ENCODE measurements at places on chromosomes 6 and 20.
A peak's percentile ranks its signal among the peaks of the same experiment; 100 is the strongest.

DNA sequence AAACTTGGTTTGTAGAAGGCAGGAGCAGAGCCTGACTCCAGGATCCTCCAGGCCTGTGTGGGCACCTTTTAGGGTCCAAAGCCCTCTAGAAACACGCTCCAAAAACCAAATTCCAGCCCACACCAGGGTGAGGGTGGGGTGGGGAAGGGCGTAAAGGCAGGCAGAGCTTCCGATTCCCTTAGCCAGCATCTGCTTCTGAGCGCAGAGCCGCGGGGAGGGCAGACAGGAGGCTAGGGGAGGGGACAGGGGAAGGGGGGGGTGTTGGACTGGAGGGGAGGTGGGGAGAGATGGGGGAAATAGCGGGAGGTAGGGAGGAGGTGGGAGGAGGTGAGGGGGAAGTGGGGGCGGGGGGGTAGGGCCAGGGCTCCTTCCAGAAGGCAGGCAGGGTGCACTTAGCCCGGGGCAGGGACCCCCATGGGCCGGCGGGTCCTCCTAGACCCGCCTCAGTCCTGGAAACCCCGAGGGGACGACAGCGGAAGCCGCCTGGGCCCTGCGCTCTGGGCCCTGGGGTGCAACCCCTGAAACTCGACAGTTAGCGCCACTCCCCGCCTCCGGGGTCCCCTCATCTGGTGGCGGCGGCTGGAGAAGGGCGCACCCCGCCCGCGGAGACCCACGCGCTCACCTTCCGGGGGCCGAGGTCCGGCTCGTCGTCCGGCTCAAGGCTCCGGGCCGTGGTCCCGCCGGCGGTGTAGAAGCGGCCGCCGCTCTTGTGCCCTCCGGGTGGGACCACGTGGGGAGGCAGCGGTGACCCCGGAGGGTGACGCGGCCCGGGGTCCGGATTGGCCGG is 22.0 kb upstream of the FRMD1 start:
- DNase-seq = no peak

GRCh38 chr6:94131271-94131670 is 711.9 kb upstream of the EPHA7 start:
- DNase-seq = no peak

DNA sequence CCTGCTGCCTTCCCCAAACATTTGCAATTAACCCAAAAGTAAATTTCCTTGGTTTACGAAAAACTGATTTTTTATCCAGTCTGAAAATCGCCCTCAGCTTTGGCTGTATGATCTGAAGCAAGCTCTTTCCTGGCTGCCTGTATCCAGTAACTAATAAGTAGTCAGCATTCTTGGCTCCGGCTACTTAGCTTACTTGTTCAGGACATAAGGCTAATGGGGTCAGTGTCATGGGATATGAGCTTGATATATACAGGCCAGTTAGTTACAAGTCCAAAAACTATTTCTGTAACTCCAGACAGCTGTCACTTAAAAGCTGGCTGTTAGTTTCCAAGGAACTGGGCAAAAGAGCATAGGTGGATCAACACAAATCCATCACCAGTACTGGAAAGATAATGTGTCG is 56.2 kb downstream of the KHDC1L start:
- no peak for DNase-seq

DNA sequence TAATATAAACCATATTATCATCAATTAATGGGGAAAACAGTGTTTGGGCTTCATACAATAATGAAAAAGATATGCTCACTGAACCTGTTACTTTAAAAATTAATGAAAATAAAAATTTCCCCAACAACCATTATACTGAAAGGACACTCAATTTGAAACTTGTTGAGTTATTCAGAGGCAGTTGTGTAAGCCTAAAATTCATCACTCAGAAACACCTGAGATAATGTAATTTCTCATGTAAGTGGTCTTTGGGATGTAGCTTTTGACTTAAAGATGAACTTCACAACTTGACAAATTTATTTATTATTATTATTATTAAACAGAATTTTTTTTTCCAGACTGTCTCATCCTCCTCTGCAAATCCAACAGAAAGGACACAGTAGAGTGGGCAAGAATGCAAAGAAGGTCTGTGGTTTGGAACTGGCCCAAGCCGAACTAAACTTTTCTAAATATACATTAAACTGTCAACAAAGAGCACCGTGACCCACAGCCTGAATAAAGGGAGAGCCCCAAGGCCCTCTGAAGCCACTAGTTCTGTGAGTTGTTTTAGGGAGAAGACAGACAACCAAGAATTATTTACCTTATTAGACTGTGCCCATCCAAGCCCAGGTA is 32.2 kb upstream of the HEY2 start:
- no peak for DNase-seq

DNA sequence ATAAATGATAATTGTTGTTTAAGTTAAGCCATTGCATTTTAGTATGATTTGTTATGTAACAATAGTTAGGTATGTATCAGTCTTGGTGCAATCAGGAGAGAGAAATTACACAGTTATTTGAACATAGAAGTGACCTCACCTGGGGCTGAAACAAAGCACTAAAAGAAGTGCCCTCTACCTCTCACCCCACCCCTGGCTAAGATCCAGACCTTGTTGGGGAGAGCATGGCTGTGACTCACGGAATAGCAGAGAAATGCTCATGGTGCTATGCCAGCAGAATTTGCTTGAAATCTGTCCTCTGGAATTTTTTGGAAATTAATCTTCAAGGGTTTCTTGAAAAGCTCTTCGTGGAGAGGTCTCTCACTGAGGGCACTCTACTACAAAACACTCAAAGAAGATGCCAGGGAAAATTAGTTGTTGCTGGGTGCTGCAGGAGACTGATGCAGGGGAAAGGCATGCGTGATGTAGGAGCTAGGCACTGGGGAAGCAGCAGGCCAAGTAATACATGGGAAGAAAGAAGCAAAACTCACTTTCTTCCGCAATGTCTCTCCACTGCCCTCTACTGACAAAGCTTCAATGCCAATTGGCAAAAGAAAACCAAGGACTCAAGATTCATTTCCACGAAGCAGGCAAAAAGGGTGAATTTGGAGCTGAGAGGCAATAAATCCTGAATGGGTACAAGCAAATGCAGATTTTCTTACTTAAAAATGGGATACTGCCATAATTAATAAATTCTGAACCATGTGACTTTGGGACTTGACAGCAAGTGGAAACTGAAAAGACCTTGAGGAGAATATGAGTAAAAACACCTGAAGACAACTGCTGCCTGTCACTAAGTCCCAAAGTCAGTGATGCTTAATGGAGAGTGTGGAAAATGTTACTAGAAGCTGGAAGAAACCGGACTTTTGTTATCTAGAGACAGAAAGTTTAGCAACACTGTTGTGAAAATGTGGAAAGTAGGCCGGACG is 136.3 kb upstream of the ZNF184 start:
- no peak for DNase-seq

- no peak for DNase-seq
Measured at GRCh38 chr20:11754451-11754850, 163.2 kb upstream of the BTBD3 start.

- no peak for DNase-seq
Measured at GRCh38 chr6:45605971-45606370, 228.2 kb upstream of the SUPT3H start.

DNA sequence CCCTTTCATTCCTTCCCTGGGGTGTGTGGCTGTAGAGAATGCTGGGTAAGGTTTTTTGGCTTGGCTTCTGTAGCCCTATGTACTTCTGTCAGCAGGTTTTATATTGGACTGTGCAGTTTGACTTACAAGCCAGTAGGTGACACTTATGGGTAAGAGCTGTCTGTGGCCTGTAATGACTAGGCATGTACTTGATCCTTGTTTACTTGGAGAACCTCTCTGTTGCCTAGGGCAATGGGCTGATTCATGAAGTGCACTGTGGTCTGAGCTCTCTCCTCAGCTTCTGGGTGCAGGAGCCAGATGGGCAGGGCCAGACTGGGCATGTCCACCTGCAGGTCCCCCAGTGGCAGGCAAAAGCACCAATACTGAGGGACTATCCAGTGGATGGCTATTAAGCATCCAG is 544.6 kb downstream of the ADGRB3 start:
- no peak for DNase-seq

GRCh38 chr6:88843040-88843439 is 120.4 kb downstream of the RNGTT start:
- no peak for DNase-seq

GRCh38 chr20:33431797-33432381 is 11.7 kb downstream of the SNTA1 start:
- no peak for DNase-seq

DNA sequence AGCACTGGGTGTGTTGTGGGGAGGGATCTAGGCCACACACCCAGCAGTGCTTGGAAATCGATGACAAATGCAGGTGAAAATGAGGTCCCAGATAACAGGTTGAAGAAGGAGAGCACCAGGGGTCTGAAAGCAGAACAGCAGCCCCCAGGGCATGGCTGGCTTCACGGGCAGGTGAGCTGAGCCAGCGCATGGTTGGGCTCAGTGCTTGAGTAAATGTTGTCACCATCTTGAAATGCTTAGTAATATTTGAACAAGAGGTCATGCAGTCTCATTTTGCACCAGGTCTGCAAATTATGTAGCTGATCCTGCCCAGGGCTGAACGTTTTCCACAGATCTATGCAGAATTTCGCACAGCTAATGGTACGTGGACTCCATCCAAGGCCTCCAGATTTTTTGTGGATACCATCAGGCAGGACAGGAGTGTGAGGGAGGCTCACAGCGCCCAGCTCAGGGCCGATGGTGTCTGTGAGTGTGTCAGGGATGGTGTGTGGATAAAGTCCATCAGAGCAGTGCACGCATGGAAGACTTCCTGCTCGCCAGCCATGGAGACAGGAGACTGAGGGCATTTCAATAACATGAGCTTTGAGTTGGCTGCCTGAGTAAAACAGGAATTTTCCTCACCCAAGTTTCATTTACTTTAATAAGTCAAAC is 53.1 kb upstream of the SNX9 start:
- DNase-seq = no peak

DNA sequence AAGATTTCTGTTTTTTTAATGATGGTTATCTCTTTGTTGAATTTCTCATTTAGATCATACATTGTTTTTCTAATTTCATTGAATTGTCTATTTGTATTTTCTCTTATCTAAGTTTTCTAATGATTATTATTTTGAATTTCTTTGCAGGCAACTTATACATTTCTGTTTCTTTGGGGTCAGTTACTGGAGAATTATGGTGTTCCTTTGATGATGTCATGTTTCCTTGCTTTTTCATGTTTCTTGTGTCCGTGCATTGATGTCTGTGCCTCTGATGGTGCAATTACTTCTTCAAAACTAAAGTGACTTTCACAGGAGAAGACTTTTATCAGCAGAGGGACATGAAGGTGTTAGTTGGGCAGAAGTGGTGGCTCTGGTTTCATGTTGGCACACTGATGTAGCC is 270.7 kb upstream of the MOCS1 start:
- no peak for DNase-seq

DNA sequence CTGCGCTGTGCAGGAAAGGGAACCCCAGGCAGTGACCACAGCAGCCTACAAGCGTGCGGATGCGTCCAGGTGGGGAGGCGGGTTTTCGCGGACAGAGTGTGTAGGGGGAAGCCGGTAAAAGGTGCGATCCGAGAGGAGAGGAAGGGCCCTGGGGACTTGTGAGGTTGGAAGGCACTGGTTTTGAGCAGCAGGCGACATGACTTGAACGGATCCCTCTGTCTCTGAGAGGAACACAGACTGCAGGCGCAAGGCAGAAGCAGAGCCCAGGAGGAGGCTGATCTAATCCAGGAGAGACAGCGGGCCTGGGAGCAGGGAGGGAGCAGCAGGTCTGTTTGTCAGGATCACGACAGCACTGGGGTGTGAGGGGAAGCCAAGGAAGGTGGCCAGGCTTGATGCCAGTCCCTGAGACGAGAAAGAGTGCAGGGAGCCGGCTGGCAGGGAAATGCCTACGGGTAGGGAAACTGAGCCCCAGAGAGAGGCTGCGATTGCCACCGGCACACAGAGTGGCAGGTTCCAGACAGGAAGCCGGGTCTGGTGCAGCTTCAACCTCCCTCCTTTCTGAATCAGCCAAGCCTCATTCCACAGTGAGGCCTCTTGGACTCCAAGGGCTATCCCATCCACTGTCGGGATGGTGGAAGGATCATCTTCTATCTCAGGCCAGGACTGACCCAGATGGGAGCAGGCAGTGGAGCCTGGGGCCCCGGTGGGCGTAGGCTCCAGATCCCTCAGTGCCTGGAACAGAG is 57.1 kb downstream of the HNF4A start:
- DNase-seq = no peak

GRCh38 chr6:104896914-104897313 is 37.2 kb upstream of the HACE1 start:
- no peak for DNase-seq

- DNase-seq = no peak
Measured at GRCh38 chr6:47009583-47009982, 32.5 kb downstream of the ADGRF1 start.

- no peak for DNase-seq
Measured at GRCh38 chr6:153032255-153032882, 29.9 kb upstream of the MTRF1L start.

DNA sequence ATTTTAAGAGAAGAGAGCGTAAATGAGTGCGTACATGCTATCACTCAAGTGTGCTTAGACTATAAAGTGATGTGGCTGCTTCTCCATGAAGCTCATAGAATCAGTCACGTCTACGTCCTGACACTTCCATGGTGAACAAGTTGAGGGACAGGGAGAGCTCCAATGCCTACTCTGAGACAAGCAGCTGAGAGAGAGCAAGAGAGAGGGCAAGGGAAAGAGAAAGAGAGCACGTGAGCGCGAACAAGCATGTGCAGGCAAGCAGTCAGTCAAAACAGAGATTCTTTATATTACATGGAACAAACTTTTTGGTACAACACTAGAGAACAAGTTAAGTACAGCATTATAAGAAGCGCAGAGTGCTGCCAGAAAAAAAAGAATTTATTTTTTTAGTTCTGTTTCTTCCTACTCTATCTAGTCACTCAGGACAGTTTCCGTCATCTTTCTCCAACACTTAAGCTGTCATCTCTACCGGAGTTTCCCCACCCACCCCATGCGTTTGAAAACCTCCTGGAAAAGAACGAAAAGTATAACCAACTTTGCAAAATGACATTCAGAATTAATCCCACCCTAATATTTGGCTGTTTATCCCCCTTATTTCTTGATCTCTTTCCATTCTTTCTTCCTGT is 61.8 kb downstream of the EPB41L2 start:
- DNase-seq = no peak

DNA sequence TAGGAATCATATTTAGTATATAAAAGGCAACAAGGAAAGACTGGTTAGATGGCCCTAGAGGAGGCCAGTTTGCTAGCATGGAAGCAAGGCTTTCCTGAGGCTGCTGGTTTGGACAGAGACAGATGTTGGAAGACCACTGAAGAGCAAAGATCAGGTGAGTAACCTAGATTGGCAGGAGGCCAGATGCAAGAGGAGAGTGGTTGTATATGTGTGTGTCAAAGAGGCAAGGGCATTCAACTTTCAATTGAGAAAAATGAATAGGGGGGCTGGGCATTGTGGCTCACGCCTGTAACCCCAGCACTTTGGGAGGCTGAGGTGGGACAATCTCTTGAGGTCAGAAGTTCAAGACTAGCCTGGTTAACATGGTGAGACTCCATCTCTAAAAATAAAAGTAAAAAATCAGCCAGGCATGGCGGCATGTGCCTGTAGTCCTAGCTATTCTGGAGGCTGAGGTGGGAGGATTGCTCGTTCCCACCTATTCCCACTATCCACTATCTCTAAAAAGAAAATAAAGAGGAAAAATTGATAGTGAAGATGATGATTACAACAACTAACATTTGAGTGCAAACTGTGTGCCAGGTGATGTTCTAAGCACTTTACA is 79.8 kb downstream of the PRDM1 start:
- no peak for DNase-seq

- peak; percentile 69 for DNase-seq
Measured at GRCh38 chr6:12010635-12011275, 1.4 kb upstream of the HIVEP1 start.

- no peak for DNase-seq
Measured at GRCh38 chr6:166589337-166589731, 2.9 kb upstream of the RAMACL start.

- no peak for DNase-seq
Measured at GRCh38 chr20:47059536-47059935, 164.9 kb downstream of the EYA2 start.

All from tibial artery (tissue), 4 donors.